Skeletal muscle cell (primary cell): ENCODE measurements at places on chromosomes 13 and 19.
A peak's percentile ranks its signal among the peaks of the same experiment; 100 is the strongest.

DNA sequence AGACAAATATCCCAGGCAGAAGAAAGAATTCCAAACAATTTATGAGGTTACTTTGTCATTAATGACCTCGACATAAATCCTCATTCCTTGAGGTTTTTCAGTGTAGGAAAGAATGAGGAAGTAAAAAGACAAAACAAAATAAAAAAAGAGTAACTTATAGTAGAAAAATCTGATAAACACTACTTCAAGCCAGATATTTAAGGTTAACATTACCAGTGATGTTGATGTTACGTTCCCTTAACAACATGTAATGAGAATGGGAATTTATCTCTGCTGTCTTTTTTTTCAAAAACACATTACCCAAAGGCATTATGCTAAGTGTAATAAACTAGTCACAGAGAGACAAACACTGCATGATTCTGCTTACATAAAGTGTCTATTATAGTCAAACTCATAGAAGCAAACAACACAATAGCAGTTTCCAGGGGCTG lies 935.1 kb downstream of the SLITRK1 start:
- DNase-seq: no peak

DNA sequence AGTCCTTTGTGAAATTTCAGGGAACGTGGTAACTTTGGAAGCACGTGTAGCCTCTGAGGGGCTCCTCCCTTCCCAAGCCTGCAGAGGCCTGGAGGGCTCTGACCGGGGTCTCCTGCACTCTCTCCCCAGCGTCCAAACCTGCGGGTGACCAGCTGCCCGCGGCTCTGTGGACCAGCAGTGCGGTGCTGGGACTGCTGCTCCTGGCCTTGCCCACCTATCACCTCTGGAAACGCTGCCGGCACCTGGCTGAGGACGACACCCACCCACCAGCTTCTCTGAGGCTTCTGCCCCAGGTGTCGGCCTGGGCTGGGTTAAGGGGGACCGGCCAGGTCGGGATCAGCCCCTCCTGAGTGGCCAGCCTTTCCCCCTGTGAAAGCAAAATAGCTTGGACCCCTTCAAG lies 2.7 kb upstream of the TPGS1 start:
- no peak for DNase-seq

DNA sequence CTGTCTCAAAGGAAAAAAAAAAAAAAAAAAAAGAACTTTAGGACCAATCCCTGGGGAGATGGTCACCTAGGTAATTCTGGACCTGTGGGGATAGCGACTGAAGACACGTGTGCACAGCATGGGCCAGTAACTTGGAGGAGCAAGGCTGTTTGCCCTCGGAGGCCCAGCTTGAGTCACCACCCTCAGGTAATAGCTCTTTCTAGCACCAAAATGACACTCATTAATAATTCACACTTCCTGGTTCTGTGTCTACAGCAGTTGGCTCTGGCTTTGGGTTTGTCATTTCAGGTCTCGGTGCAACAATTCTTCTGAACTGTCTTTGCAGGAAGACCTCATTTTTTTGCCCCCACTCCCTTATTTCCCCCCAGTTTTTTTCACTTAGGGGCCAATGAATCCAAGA lies 3.9 kb upstream of the ATP11A start:
- DNase-seq: no peak

DNA sequence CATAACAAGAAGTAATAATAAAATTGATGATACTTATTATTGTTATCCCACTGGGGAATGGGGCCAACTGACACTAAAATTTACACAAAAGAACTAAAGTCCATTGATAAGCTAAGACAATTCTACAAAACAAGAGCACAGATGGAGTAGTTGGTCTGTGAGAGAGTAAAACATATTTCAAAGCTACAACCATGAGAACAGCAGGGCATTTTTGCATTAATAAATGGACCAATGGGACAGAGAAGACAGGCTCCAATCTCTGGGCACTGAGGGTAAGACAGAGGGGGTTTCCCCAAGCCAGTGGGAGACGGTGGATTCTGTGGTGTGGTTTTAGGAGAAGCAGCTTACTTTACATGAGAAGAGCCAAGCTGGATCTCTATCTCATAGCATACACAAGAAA lies 14.4 kb downstream of the KANK2 start:
- no peak for DNase-seq

- DNase-seq: no peak
These were observed 71.6 kb downstream of the LATS2 start for GRCh38 chr13:20989656-20990321.

DNA sequence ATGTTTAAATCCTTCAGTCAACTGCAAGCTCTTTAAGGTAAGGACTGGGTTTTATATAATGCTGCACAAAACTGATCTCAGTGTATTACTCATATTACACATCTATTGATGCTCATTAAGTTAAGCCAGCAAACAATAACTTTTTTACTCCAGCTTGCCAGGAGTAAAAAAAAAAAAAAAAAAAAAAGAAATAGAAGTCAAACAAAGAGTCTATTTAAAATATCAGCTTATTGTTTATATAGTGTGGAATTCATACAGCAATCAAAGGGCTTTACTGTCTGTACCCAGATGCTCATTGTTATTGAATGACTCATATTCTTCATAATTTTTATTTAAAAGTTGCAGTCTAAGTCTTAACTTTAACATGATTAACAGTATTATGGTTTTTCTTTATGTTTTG lies 21.8 kb upstream of the KBTBD7 start:
- DNase-seq: peak; percentile 16

DNA sequence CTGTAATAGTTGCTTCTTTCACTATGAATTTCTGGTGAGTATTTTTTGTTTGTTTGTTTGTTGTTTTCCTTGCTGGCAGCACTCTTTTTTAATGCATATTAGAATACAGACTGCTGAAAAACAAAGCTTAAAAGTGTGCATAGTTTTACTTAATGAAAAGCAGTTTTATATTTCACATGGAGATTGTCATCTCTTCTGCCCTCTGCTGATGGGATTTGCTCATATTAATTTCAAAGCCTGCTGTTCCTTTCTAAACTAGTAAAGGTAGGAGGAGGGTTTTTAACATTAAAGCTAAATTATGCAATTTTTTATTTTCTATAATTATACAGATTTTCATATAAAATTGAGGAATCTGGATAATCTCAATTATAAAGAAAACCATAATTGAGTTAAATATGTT lies 692.6 kb upstream of the SLITRK1 start:
- DNase-seq: peak; percentile 4

DNA sequence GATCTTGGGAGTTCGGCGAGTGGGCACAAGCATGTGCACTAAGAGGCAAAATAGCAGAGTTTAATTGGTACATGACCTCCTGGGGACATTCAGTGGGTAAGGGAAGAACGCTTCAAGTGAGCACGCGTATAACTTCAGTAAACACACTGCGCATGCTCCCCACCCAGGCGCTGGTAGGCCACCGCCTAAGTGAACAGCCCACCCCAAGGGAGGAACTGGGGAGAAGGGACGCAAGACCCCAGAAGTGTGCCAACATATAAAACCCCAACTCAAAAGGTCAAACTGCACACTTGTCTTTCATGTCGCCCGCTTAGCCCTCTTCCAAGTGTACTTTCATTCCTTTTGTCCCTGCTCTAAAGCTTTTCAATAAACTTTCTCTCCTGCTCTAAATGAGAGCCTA lies 10.5 kb upstream of the NTN5 start:
- DNase-seq: no peak

- DNase-seq: no peak
These were observed 41.5 kb downstream of the ZNF787 start for GRCh38 chr19:56079609-56080008.

DNA sequence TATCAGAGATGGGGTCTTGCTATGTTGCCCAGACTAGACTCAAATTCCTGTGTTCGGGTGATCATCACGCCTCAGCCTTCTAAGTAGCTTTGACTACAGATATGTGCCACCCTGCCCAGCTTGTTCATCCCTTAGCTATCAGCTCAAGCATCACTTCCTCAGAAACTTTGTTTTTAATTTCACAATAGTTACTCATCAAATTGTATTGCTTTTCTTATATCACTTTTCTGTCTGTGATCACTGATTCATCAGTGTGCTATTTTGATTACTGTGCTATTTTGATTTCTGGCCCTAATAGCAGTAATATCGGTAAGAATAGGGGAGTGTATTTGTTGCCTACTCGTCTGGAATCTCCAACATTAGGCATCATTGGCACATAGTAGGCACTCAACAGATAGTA lies 878.6 kb upstream of the PCDH20 start:
- DNase-seq: no peak

DNA sequence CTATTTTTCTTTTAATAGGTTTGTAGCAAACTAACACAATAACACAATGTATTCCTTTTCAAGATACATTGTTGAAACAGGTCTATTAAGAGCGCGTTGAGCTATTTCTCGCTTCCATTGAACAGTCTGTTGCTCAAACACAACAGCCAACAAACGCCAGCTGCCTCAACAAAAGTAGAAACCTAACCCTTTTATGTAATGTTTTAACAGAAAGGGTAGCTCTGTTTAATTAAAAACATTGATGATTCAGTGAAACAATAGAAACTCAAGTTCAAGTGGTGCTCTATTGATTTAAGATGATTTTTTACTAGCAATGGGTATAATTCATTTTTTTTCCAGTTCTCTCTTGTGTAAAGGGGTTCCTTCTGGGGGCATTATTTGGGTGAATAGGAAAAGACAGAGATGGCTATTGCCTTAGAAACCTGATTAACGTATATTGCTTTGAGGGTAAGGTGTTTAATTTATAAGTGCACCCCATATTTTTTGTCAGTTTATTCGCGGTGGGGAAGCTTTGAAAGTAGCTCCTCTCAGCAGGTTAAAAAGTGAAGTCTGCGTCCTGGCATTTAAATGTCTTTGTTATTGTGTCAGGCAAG lies 14.9 kb downstream of the ZIC2 start:
- no peak for DNase-seq

- DNase-seq: no peak
These were observed 21.4 kb upstream of the MICU2 start for GRCh38 chr13:21625366-21625765.

DNA sequence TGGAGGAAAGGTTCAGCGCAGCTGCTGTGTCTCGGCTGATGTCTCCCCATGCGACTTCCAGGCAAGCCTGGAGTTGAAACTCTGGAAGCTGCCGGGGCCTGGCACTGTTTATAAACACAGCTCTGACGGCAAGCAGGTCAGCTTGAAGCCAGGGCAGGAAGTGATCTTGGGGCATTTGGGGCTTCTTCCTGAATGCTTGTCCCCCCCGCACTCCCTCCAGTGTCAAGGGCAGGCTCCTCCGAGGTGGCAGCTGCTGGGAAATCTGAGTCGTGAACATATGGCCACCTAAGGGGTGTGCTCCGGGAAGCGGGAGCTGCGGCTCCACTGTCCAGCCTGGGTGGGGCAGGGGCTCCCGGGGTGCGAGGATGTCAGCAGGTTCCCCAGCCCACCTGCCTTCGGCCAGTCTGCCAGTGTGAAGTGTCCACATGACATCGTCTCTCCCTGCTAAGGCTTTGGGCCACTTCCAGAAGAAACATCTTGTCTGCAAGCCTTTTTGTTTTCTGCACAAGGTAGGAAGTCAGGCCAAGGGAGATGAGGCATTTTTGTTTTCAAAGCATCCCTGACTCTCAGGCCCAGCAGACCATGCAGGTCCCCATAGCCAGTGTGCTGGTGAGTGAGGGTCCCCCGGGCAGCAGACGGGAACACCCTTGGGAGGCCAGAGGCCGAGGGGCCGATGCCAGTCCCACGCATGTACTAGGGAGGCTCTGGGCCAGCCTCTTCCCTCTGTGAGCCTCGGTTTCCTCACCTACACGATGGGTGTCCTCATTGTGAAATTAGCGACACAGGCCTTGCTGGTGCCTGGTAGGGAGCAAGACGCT lies 2.7 kb downstream of the PIAS4 start:
- DNase-seq: no peak

DNA sequence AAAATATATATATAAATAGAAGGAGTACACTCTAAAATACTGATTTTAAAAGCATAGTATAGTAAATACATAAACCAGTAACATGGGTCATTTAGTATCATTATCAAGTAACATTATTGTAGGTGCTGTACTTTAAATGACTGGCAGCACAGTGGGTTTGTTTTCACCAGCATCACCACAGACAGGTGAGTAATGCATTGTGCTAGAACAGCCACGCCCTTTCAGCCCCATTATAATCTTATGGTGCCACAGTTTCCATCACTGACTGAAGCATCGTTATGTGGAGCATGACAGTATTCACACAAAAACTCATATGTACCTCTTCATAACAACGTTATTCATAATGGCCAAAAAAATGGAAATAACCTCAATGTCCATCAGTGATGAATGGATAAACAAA lies 88.3 kb downstream of the DHRS12 start:
- DNase-seq: no peak

GRCh38 chr13:108897955-108898354 lies 268.5 kb downstream of the MYO16 start:
- DNase-seq: no peak

DNA sequence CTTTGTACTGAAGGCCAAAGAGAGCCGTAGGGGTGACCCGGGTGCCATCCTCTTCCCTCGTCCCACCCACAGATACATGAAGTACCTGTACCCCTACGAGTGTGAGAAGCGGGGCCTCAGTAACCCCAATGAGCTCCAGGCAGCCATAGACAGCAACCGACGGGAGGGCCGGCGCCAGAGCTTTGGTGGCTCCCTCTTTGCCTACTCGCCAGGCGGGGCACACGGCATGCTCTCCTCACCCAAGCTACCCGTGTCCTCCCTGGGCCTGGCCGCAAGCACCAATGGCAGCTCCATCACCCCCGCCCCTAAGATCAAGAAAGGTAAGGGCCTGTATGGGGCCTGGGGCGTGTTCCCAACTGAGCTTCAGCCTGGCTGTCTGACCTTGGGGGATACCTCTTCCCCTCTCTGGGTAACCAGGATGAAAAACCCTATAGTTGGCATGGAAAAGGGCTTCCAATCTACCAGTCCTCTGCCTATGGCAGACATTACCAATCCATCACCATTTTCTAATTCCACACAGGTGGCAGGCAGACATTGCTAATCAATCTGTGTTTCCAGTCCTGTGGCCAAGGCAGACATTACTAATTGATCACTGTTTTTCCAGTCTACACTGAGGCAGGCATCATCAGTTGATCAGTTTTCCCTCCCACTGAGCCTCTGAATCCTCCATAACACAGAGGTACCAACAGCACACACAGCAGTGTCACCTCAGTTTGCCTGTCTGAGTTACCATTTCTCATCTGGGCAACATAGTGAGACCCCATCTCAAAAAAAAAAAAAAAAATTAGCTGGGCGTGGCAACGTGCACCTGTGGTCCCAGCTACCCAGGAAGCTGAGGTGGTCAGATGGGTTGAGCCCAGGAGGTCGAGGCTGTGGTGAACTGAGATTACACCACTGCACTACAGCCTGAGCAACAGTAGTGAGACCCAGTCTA lies 19.1 kb upstream of the WDR18 start:
- DNase-seq: no peak
